Lung (tissue), 17 donors: ENCODE measurements at places on chromosomes 13 and 19. TPM values are rescaled to one million over a fixed set of nuclear protein-coding genes. Genes with fewer than 3 reads are reported as not detected.

Gene CCNA1
- 4.1 TPM for polyA plus RNA-seq

Gene ETV2
- 1.2 TPM for polyA plus RNA-seq

Gene SELENOV
- polyA plus RNA-seq, result not detected

Gene LRP3
- polyA plus RNA-seq, result 12.9 TPM

DNA sequence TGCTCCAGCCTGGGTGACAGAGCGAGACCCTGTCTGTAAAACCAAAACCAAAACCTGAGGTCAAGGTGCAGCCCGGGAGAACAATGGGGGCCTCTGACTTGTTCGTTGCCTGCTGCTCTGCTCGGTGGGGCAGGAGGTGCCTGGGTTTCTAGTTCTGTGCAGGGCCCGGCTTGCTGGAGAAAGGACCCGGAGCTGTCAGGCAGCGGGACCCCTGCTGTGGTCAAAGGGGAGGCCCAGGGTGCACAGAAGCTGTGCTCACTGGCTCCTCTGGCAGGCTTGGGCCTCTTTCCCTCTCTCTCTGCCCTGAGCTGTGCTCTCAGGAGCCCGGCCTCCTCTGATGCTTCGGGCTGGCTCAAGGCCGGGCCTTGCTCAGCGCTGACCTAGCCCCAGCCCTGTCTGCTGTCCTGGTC is 3.5 kb downstream of the LRP3 start:
- no peaks in the 10 kb centered on the region for H3K27me3 ChIP-seq
- no peak overlapping the region for H3K4me3 ChIP-seq
- no peak for DNase-seq
- H3K36me3 ChIP-seq, result peaks cover 9% of the 10 kb centered on the region
- H3K27ac ChIP-seq, result no peak overlapping the region
- peaks cover 7% of the 10 kb centered on the region for H3K4me1 ChIP-seq

DNA sequence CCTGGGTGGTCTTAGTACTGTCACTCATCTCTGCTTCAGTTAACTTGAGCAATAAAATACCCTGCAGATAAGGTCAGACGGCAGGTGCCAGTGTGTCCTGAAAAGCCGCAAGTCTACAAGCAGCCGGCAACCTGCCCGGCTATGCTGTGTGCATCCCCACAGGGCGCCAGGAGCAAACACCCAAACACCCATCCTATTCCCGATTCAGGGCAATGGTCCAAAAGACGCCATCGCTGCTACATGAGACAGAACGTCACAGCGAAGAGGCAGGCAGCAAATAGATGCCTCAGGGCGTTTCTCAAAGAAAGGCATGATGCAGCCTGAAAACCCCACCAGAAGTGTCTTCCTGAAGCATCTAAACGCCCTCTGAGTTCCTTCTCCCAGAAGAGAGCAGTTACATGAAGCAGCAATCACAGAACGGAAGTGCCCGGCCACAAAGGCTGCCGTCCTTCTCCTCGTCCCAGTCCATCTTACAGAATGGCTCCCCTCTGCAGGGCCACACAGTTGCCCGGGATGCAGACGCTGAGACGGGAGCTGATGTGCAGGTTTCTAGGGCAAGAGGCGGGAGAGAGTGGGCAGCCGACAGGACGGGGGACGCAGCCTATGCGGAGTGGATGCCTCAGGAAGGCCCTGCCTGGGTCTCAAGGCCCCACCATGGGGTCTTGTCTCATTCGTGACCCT is 35.1 kb downstream of the RASA3 start:
- H3K4me3 ChIP-seq, result no peak overlapping the region
- no peak overlapping the region for H3K27ac ChIP-seq
- no peaks in the 10 kb centered on the region for H3K36me3 ChIP-seq
- no peaks in the 10 kb centered on the region for H3K27me3 ChIP-seq

Gene ADPRHL1
- polyA plus RNA-seq, result 1.2 TPM

DNA sequence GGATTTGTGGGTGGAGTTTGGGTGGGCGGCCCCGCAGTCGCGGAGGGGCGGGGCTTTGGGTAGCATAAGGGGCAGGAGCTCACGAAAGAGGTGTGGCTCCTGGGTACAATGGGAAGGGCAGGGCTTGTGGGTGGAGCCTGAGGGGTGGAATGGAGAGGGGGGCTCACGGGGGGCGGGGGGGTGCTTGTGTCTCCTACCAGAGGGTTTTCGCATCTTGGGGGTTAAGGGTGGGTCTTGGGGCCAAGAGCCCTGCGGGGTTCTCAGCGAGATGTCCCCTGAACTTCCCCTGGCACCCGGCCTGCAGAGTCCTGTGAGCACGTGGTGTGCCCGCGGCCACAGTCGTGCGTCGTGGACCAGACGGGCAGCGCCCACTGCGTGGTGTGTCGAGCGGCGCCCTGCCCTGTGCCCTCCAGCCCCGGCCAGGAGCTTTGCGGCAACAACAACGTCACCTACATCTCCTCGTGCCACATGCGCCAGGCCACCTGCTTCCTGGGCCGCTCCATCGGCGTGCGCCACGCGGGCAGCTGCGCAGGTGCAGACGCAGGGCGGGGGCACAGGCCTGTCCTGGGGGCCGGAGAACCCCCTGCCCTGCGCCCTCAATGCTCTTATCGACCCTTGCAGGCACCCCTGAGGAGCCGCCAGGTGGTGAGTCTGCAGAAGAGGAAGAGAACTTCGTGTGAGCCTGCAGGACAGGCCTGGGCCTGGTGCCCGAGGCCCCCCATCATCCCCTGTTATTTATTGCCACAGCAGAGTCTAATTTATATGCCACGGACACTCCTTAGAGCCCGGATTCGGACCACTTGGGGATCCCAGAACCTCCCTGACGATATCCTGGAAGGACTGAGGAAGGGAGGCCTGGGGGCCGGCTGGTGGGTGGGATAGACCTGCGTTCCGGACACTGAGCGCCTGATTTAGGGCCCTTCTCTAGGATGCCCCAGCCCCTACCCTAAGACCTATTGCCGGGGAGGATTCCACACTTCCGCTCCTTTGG is 5.1 kb downstream of the FSTL3 start:
- no peaks in the 10 kb centered on the region for H3K36me3 ChIP-seq
- H3K4me3 ChIP-seq, result no peak overlapping the region
- no peaks in the 10 kb centered on the region for H3K27me3 ChIP-seq
- DNase-seq, result peak; percentile 83
- peak overlapping the region; percentile 26 for H3K27ac ChIP-seq
- peaks cover 6% of the 10 kb centered on the region for H3K4me1 ChIP-seq

Gene KLHL1
- polyA plus RNA-seq, result not detected

DNA sequence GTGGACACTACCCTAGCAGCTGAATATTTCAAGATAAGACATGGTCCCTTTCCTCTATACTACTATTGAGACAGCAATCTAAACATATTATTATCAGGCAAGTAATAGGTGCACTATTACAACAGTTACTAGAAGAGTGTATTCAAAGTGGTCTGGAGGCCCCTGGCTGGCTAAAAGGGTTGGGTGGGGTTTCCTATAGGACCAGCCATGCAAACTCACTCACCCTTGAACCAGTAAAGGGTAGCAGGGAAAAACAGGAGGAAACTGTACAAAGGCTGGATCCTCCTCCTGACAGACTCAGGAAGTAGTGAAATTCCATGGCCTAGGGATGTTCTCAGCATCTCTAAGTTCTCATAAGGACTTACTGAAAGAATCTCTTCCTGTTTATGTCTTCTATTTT is 7.7 kb downstream of the SMAD9 start:
- H3K36me3 ChIP-seq, result no peaks in the 10 kb centered on the region
- DNase-seq, result no peak
- H3K4me3 ChIP-seq, result no peak overlapping the region
- H3K27me3 ChIP-seq, result no peaks in the 10 kb centered on the region
- H3K27ac ChIP-seq, result no peak overlapping the region
- H3K4me1 ChIP-seq, result peaks cover 1% of the 10 kb centered on the region

- no peak overlapping the region for H3K27ac ChIP-seq
- H3K4me3 ChIP-seq, result no peak overlapping the region
- DNase-seq, result no peak
- H3K4me1 ChIP-seq, result no peaks in the 10 kb centered on the region
- H3K27me3 ChIP-seq, result no peaks in the 10 kb centered on the region
Observed at GRCh38 chr19:35015270-35015953, 14.9 kb upstream of the SCN1B start.

Gene MCEMP1
- polyA plus RNA-seq, result 298 TPM

DNA sequence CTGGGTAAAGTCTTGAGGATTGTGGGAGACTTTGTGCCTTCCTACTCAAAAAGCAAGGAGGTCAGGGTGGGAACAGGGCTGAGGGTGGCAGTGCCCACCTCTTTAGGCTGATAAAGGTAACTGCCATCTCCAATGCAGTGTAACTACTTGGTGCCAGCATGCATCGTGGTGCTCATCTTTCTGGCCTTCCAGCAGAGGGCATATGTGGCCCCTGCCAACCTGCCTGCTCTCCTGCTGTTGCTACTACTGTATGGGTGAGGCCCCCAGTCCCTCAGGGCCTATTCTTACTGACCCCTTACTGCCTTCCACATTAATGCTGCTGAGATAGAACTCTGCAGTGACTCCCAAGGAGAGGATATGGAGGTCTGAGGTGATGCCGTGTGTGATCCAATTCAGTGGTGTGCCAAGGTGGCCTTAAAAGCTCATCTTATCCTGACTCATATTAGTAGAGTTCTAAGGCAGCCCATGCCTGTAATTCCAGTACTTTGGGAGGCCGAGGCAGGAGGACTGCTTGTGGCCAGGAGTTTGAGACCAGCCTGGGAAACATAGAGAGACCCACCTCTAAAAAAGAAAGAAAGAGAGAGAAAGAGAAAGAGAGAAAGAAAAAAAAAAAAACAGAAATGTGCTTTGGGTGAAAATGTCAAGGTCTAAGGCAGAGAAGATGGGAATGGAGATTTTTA is 9.7 kb upstream of the ARHGAP45 start:
- no peak overlapping the region for H3K27ac ChIP-seq
- no peak for DNase-seq
- no peaks in the 10 kb centered on the region for H3K4me1 ChIP-seq
- H3K36me3 ChIP-seq, result no peaks in the 10 kb centered on the region

DNA sequence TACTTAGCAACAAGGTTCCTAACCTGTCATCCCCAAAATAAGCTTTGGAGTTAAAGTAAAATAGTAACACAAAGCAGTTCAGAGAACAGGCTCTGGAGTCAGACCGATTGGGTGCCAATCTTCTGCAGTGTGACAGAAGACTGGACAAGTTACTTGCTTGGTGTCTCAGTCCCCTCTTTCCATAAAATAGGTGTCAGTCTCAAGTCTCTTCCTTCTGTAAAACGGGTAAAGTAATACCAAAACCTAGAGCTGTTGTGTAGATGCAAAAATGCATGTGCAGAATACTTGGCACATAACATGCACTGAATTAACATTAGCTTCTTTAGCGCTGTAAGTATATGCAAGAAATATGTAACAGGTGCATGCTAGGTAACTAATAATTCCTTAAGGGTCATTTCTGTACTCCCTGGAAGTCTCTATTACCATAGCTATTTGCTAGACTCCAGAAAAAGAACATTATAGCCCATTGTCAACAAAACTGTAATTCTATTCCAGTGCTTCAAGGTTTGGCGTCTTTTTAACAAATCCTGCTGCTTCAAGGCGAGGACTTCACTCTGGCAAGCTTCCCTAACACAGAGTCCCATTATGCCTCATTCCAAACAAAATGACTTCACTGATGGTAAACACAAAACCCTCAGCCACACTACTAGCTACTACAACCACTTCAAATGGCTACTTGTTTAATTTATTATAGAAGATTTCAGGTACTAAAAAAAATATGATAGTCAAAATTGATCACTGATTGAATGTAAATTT is 32.8 kb downstream of the ELF1 start:
- H3K4me1 ChIP-seq, result peaks cover 3% of the 10 kb centered on the region
- no peak overlapping the region for H3K4me3 ChIP-seq
- no peaks in the 10 kb centered on the region for H3K36me3 ChIP-seq
- no peaks in the 10 kb centered on the region for H3K27me3 ChIP-seq

Gene ZNF614
- 3.6 TPM for polyA plus RNA-seq

Gene LILRB4
- 153 TPM for polyA plus RNA-seq

- H3K36me3 ChIP-seq, result peaks cover 3% of the 10 kb centered on the region
- H3K4me3 ChIP-seq, result peak overlapping the region; percentile 91
- H3K27ac ChIP-seq, result peak overlapping the region; percentile 97
- peaks cover 9% of the 10 kb centered on the region for H3K4me1 ChIP-seq
- DNase-seq, result peak; percentile 83
Observed at GRCh38 chr19:39409208-39410016, 2.8 kb downstream of the ZFP36 start.

DNA sequence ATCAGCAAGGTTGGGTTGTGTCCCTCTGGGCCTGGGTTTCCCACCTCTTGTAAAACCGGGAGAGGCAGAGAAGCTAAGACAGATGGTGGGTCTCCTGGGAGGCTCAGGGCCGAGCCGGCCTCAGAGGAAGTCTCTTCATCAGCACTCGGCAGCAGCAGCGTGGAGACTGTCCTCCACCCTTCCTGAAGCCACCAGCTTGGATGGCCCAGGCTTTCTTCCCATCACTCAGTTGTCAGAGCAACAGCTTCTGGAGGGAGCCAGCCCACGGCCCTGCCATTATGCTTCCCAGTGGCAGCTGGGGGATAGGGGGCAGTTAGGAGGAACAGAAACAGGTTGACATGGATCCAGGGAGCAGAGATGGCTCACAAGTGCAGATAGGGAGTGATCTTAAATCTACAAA is 191.0 kb downstream of the KATNAL1 start:
- H3K4me1 ChIP-seq, result peaks cover 3% of the 10 kb centered on the region
- H3K27me3 ChIP-seq, result no peaks in the 10 kb centered on the region
- no peak for DNase-seq
- H3K4me3 ChIP-seq, result no peak overlapping the region

DNA sequence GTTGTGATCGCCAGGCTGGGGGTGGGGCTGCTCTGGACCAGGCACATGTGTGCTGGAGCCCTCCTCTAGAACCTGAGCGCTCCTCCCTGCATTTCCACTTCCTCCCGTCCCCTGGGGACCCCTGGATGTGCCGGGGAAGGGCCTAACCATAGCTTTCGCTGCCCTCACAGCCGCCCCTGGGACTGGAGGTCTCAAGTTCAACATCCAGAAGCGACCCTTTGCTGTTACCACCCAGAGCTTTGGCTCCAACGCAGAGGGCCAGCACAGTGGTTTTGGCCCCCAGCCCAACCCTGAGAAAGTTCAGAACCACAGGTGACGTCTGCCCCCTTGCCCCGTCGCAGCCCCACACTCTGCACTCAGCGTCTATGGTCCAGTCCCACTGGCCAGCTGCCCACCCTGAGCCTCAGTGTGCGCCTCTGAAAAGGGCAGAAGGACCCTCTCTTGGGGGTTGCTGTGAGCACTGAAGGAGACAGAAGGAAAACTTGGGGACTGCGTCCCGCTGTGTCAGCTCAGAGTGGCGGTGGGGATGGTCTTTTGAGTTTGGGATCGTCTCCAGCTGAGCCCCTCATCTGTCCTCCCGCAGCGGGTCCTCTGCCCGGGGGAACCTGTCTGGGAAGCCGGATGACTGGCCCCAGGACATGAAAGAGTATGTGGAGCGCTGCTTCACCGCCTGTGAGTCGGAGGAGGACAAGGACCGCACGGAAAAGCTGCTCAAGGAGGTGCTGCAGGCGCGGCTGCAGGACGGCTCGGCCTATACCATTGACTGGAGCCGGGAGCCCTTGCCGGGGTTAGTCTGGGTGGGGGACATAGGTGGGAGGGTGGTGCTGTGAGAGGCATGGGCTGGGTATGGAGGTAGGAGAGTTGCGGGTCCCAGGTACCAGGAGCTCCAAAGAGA is 6.0 kb downstream of the LENG8 start:
- peaks cover 13% of the 10 kb centered on the region for H3K4me1 ChIP-seq
- no peaks in the 10 kb centered on the region for H3K27me3 ChIP-seq
